ENCODE measurements at places on chromosomes 4 and X.

GRCh38 chr4:89293299-89293698 lies 14.3 kb downstream of the GPRIN3 start:
- DNase-seq = no peak

GRCh38 chr4:189414021-189414420 lies 526.7 kb upstream of the FRG1 start:
- no peak for DNase-seq

GRCh38 chr4:113289766-113290165 lies 240.3 kb downstream of the ANK2 start:
- no peak for DNase-seq

GRCh38 chr4:82901183-82901718 lies 716 bp downstream of the THAP9 start:
- DNase-seq = no peak

GRCh38 chr4:32624943-32625603 lies 1904.9 kb downstream of the PCDH7 start:
- DNase-seq = no peak

GRCh38 chr4:180372691-180373090 lies 1870.5 kb upstream of the TENM3 start:
- no peak for DNase-seq

GRCh38 chr4:139453041-139453370 lies 915 bp upstream of the RAB33B start:
- no peak for DNase-seq

DNA sequence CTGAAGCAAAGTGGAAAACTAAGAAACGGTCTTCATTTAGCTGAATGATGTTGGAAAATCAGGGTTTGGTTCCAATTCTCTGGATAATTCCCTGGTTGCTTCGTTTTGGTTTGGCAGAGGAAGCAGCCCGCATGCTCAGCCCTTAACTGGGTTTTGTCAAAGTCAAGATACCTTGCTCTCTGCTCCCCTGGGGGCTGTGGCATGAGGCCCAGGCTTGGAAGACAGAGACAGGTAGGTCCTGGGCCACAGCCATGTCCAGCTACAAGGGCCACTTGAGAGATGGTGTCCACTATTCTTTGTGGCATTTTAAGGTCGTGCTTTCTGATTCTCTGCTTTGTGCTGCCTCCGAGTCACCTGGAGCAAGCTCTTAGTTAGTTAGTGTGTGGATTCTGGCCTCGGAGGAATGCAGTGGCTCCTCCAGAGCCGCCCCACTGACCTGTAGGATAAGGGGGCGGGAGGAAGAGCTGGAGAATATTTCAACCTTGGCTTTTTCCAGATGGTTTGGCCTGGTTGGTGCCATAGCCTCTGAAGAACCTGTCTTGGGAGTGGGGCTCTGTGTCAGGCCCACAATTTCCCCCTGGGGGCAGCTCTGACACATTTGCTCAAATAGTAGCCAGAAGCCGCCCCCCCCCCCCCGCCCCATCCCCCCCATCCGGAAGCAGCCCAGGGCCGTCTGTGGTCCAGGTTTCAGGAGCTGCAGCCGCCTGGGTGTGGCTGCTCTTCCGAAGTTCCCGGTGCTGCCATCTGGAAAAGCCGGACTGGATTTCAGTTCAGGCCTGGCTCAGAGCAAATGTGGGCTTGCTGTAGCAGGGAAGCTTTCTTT lies 147.1 kb downstream of the NHS start:
- DNase-seq = no peak

DNA sequence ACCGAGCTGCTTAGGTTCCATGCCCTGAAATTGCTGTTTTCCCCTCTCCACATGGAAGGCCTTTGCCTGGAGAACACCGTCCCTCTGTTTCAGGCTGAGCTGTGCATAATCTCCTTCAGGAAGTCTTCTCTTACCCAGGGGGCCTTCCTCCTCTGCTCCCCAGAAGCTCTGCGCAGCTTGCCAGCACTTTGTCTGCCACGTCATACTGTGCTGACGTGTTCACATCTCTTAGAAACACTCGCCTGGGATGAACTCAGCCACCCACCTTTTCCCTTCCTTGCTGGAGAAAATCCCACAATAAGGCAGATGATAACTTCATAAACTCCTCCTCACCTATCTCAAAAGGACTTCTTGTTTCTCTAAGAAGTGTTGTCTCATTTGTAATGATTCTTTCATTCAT lies 110.7 kb downstream of the ARHGAP10 start:
- no peak for DNase-seq

DNA sequence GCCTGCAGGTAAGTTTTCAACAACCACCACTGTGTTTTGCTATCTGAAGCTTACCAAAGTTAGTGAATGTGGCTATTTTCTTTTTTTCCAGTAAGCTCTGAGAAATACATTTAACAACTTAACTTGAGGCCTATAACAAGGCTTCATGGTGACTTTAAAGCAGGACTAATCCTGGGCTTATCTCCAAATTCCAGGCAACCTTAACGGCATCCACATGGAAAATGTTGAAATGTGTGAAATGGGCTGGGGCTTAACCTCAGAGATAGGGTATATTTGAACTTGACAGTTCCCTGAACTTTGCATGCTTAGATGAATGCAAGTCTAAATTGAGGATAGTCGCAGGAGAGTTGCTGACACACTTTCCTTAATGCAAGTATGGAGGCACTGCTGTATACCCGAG lies 539.2 kb downstream of the GALNTL6 start:
- no peak for DNase-seq

DNA sequence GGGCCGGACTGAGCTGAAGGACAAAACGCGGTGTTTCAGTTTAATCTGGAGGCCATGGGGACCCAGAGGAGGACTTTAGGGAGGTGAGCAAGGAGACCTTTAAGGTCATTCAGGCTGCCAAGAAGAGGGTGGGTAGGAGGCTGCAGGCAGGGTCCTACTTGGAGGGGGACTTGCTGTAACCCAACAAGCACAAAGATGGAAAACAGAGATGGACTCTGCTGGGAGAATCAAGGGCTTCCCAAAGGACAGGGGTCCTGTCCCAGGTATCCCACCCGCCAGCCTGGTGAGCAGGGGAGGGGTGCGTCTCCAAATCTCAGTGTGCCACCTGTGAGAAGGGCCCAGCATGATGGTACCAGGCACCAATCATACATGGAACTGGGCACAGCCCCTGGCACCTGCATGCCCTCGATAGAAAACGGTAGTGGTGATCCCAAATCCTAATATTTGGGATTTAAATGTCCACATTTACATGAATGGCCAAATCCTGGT lies 3.9 kb upstream of the HAUS3 start:
- no peak for DNase-seq

DNA sequence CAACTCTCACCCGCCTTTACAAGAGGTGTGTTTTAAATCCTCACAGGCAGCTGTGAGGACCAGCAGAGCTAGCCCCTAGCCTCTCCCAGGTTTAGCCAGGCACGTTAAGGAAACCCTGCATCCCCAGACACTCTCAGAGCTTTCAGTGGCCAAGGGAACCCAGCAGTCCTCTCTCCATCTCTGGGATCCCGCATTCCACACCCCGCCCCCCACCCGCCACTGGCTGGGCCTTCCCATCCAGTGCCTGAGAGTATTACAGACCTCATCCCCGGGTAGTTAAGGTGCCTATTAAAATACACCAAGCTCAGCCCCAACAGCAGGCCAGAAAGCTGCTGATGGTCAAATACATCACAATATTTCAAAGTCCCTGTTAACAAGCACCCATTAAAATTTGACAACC lies 256.2 kb downstream of the BCOR start:
- DNase-seq = no peak

- DNase-seq = no peak
These were observed 1009.8 kb upstream of the SLIT2 start for GRCh38 chr4:19241895-19242294.

GRCh38 chr4:6742989-6743388 lies 27.0 kb downstream of the BLOC1S4 start:
- DNase-seq = no peak

GRCh38 chr4:108045687-108046024 lies 56.0 kb downstream of the HADH start:
- no peak for DNase-seq

- no peak for DNase-seq
These were observed 99.9 kb upstream of the KLHL13 start for GRCh38 chrX:118216509-118216908.

DNA sequence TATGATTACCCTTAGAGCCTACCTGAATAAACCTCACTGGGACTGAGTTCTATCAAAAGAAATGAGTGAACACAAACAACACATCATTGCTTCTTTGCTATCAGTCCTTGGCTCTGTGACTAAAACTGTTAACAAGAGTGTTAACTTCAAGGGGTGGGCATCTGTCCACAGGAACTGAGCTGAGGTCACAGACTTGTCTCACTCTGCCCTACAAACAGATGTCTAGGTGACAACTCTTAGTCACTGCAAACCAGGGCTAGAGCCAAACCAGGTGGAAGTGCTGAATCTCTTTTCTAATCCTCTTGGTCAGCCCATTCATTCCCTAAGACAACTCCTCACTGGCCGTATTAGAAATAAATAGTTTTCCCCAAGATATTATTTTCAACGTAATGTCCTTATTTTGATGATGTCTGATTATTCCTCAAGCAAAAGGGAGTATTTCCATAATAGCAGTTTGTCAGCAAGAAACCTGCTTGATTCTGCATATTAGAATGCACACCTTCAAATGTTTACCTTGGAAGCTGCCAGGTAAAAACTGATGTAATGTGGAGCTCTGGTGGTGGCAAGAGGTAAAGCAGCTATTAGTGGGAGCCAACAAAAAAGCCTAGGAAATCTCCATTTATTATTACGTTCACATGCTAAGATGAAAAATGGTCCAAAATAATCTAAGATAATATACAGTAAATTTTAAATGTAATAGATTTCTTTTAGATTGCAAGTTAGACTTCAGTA lies 4.0 kb downstream of the COL25A1 start:
- DNase-seq = no peak

DNA sequence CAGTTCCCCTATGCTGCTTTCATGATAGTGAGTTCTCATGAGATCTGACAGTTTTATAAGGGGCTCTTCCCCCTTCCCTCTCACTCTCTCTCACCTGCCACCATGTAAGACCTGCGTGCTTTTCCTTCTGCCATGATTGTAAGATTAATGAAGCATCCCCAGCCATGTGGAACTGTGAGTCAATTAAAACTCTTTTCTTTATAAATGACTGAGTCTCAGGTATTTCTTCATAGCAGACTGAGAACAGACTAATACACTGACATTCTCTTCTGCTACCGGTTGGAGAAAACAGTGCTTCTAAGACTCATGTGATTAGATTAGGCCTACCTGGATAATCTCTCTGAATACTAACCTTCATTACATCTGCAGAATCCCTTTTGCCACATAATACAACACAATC lies 45.4 kb upstream of the TRPC5OS start:
- DNase-seq = no peak
